ENCODE measurements at places on chromosomes 4 and X.
A peak's percentile ranks its signal among the peaks of the same experiment; 100 is the strongest.

DNA sequence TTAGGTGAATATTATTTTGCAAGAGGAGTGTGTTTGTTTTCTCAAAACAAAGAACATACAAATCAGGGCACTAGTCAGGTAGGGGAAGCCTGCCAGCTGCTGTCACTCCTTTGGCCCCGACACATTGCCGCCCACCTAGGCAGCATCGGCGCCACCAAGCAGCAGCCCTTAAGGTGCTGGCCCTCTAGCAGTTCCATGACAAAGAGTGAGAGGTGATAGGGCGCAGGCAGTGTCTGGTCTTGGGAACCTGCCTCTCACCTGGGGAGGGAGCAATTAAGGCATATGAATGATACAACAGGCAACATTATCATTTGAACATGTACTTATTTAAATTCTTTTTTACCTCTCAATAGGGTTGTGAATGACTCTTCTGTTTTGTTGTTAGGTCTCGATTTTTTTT is 135.1 kb downstream of the PLS3 start:
- DNase-seq = no peak

GRCh38 chr4:112765317-112765974 is 128.5 kb downstream of the LARP7 start:
- DNase-seq = no peak

DNA sequence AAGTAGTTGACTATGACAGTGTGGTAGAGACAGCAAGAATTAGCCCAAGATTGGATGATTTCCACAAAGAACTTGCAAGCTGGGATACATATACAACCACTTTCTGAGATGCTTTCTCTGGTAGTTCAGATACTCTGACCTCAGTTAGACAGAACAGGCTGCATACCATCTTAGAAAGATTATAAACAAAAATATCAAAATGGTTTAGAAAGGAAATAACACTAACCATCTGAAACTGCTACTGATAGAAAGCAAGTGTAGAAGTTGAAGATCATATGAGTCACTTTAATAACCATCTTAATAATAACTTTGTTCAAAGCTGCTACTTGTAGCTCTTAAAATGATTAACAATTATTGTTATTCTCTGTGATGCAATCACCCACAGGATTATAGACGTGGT is 255.4 kb upstream of the TTC29 start:
- no peak for DNase-seq

DNA sequence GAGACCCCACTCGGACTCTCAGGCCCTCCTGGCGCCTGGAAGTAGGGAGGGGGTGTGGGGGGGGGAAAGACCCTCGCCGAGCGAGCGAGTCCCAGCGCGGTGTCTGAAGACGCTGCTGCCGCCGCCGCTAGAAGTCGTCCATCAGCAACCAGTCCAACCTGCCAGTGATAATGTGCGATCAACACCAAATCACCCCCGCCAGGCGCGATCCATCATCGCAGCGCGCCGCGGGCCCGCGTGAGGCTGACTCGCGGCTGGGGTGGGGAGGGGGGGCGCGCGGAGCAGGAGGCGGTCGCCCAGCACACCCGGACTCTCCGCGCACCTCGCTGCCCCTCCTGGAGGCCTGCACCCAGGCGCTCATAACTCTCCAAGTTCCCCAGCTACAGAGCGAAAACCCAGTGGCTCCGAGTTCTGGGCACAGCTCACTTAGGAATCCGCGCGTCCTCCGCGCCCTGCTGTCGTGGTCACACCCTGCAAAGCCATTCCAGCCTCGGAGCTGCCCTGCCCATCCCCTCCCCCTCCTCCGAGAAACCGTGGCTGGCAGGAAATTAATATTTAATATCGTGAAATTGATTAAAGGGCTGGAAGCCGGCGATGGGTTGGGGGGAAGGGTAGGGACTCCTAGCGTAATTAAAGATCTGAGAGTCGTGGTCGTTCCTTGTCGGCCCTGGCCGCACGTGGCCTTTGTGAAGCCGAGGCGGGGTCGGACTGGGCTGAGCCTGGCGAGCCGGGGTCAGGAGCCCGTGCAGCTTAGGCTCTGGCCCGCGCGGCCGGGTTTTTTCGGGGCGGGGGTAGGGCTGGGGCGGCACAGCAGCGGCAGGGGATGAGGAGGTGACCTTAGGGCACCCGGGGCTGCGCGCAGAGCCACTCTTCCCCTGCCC is 58.1 kb upstream of the BCOR start:
- no peak for DNase-seq

DNA sequence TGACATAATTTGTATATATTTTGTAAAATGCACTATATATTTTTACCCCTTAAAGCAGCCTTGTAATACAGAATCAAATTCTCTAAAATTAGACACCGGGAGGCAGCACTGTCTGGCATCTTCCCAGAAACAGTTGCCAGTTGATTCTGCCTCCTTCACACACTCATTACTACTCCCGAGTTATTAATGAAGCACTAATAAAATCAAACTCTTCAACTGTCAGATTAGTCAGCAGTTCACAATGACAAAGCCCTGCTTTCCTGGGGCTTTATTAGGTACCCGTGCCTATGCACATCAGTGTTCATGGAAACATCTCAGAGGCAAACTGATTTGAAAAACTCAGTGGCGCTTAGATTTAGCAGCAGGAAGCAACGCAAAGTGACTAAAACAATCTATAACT is 103.5 kb upstream of the VEGFC start:
- no peak for DNase-seq

DNA sequence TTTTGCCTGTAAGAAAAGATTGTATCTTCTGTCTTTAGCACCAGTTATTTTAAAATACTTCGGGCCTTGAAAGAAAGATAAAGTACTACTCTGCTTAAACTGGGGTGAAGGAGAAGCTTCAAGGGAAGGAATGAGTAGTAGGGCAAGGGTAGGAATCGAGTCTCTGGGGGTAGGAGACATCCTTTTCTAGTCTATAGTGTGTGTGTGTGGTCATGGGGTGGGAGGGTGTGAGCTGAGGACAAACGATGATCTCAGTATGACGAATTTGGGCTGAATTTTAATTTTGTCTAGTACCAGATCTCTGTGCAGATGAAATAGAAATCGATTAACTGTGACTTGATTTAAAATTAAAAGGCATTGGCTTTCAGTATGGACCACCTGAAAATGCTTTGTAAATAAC is 3.3 kb upstream of the MYOZ2 start:
- no peak for DNase-seq

- peak; percentile 36 for DNase-seq
These were observed 109.7 kb upstream of the PNPLA4 start for GRCh38 chrX:8036914-8037313.

- DNase-seq = no peak
These were observed 170.5 kb upstream of the NOCT start for GRCh38 chr4:138845054-138845453.

GRCh38 chr4:6608758-6609414 is 31.6 kb upstream of the MRFAP1 start:
- DNase-seq = no peak

DNA sequence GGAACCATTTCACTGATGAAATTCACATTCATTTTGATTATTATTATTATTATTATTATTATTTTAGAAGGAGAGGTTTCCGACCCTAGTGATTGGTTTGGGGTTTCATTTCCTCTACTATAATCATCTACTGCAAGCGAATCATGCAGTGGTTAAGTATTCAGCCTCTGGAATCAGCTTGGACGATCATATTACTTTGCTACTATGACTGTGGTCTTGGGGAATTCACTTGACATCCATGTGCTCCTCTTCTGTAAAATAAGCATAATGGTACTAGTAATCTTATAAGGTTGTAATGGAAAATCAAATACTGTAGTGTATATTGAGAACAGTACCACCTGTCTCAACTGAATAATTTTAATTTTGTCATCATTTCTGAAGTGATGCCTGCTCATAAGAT is 132.1 kb upstream of the SLC4A4 start:
- no peak for DNase-seq

DNA sequence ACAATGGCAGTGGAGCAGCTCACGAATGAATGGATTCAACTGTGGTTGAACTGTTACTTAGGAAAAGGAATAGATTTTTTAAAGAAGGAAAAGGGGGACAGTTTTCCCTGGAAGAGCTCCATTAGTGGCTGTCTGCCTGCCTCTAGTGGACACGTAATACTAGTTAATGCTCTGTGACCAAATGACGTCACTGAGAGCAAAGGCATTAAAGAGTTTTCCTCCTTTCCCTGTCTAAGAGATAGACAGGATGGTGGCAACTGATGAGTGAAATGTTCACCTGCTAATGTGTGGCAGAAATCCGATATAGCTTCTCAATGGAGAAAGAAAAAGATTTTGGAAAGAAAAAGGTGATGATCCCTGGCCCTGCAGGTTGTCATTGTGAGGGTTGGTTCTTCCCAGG is 52.3 kb upstream of the SCML1 start:
- no peak for DNase-seq

GRCh38 chr4:74751856-74752255 is 42.5 kb downstream of the BTC start:
- DNase-seq = no peak

DNA sequence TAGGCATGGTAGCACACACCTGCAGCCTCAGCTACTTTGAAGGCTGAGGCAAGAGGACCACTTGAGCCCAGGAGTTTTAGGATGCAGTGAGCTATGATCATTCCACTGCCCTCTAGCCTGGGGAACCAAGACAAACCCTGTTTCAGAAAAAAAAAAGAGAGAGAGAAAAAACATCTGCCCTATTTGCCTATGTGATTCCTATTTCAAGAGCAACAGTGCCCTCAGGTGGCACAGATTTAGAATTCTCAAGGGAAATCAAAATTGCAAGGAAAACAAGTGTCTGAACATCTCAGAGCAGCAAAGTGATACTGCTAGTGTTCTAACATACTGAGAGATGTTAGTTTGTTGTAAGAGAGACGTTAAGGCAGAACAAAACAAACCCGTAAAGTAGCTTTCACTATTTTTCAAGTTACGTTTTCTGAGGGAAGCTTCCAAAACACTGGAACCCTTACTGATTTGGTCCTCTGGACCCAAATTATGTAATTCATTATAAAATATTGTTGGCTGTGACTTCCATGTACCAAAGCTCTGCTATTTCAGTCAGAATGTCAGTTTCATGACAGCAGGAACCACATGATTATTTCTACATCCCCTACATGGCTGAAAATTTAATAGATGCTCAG is 7.9 kb downstream of the BDH2 start:
- peak; percentile 47 for DNase-seq

GRCh38 chr4:152994038-152994437 is 57.9 kb downstream of the FHDC1 start:
- DNase-seq = no peak

DNA sequence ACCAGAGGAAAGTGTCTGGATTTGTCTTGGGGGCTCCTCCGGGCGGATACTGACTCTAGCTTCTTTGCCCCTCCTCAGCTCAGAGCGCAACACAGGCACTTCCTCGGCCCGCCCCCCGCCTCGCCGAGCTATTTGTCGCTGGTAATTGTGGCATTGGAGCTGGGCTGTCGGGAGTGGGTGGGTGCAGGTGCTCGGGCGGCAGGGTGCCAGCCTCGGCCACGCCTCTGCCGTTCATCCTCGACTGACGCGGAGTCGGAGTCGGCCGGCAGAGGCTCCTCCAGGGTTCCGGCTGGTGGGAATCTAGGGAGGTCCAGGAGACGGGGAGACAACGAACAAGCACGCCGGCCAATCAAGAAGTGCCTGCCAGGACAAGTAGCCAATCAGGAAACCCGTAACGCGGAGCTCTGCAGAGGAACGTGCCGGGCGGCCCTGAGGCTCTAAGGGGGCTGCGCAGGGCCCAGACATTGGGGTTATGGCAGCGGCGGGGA is 3.9 kb upstream of the SYN1 start:
- DNase-seq = peak; percentile 90

DNA sequence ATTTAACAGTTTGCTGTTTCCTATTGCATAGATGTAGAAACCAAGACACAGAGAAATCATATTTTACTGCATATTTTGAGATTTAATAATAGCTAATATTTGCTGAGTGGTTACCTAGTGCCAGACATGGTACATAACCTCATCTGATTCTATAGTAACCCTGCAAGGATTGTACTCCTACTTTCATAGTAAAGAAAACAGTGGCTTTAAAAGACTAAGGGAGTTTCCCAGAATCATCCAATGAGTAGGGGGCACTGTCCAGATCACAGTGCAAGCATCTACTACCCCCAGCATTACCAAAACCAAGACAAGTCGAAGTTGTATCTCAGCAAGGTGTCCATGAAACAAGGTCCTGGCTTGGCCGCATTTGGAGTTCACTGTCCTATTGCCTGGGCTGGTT is 224.5 kb upstream of the TENM3 start:
- DNase-seq = no peak

DNA sequence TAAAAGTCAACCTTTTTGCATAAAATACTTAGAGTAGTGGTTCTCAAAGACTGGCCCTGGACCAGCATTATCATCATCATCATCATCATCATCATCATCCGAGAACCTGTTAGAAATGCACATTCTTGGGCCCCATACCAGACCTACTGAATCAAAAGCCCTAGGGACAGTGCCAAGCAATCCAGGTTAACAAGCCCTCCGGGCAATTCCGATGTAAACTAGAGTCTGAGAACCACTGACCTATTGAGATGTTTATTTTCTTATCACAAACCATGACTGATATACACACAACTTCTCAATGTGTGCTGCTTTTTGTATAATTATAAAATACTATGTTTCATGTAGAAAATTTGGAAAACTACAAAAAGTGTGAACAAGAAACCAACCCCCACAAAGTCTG is 133.4 kb upstream of the GATB start:
- no peak for DNase-seq

GRCh38 chr4:78426972-78427371 is 124.6 kb upstream of the ANXA3 start:
- no peak for DNase-seq

- no peak for DNase-seq
These were observed 271.2 kb upstream of the TENM3 start for GRCh38 chr4:181971973-181972372.

DNA sequence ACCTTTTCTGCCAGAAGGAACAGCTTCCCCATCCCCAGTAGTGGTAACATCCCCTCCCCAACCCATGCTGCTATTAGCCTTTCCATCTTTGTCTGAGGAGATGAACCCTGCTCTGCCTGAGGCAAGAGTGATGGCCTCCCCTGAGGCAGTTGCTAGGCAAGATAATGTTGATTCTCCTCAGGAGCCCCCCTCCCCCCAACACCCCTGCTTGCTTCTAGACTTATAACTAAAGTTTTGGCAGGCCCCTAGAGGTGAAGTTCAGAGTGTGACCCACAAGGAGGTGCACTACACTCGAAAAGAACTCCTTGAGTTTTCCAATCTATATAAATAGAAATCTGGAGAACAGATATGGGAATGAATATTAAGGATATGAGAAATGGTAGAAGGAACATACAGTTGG is 962.5 kb downstream of the ADGRL3 start:
- DNase-seq = no peak

GRCh38 chr4:149116806-149117205 is 674.6 kb upstream of the NR3C2 start:
- no peak for DNase-seq

DNA sequence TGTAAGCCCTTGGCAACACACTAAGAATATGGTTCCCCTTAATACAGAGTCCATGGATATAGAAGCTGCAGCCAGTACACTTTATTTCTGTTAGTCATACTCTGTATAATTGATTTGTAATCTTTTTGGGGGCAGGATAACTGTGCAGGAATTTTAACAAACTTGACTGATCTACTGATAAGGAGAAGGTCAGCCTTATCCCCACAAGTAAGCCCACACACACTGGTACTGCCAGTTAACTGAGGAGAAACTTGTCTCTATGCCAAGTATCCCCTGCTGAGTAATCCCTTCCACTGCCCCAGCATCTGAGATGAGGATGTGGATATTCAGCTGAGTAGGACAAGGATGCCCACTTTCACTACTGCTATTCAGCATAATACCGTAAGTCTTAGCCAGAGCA is 154.9 kb upstream of the CXXC4 start:
- DNase-seq = no peak
